T-helper 1 cell (primary cell): ENCODE measurements at places on chromosomes 3 and 15.

DNA sequence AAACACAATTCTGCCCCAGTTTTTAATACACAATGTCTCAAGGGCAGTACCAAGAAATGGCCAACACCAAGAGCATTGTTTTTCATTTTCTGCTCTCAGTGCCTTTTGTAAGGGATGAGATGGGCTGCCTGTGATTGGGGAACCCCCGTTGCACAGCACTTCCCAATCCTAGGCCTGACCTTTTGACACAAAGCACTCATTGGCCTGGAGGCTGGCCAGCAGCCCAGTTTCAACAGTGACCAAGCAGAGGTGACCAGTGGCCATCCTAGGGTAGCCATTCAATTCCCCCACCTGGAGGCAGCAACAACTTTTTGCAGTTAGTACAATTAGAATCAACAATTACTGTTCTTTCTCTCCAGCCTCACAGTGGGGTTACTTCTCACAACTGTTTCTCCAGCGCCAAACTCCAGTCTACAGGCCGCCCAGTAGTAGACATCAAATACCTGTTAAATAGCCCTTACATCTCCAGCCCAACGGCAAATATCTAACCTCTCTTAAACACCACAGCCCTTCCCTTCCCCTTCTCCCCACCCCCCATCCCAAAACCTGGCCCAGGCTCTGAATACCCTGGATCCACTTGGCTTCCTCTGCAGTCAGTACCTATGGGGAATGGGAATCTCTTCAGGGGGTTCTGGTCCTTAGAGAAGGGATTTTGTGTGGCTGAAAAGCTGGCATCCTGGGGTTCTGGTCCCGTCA is 8.9 kb upstream of the LRRC2 start:
- no peak for DNase-seq

GRCh38 chr15:41978534-41978933 is 6.2 kb upstream of the EHD4 start:
- no peak for DNase-seq

DNA sequence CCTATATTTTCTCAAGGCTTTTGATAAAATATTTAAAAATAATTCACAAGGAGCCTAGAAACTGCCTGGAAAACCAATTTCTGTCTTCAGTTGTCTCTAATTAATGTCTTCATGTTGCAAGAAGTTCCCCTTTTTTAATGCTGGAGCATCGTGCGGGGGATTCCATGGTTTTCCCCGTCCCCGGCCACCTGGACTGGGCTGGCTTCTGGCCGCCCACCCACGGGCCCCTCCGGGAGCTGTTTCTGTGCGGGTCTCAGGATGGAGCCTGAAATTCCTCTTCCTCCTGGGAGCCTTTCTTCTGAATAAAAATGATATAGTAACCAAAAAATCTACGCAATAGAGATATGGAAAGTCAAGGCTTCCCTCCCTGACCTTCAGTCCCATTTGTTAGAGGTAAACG is 8.1 kb upstream of the LRRK1 start:
- no peak for DNase-seq

GRCh38 chr15:63504979-63505841 is 817 bp downstream of the USP3 start:
- peak; percentile 13 for DNase-seq

DNA sequence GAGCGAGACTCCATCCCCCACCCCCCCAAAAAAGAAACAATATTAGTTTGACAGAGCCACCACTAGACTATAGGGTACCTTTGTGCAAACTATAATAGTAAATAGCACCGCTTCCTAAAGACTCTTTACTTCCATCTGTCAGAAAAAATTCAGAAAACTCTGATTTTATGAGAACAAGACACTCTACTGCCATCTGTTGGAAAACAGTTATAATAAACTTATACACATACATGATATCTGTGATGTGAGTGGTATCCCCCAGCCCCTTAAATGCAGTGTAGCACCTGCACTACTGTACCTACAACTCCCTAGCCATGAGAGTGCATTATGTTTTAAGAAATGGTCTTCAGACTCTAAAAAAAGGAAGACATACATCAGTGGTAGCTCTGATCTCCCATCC is 47.1 kb upstream of the CTDSPL start:
- DNase-seq, result no peak

GRCh38 chr3:185558395-185558794 is 6.0 kb upstream of the LIPH start:
- DNase-seq, result no peak

DNA sequence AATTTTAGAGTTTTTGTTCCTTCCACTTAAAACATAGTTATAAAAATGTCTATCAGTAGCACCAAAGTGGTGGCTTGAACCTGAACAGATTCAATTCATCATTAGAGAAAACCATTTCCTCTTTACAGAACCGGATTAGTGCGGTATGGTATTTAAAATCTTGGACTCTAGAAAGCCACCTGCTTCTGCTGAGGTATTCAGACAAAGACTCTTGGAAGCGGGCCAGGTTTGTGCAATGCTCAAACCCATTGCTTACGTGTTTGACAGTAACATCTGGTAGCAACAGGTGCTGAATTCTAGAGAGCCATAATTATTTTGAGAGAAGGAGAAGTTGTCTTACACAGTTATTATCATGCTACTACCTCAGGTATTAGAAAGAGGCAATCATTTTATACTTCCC is 290.5 kb downstream of the NAALADL2 start:
- DNase-seq, result no peak

DNA sequence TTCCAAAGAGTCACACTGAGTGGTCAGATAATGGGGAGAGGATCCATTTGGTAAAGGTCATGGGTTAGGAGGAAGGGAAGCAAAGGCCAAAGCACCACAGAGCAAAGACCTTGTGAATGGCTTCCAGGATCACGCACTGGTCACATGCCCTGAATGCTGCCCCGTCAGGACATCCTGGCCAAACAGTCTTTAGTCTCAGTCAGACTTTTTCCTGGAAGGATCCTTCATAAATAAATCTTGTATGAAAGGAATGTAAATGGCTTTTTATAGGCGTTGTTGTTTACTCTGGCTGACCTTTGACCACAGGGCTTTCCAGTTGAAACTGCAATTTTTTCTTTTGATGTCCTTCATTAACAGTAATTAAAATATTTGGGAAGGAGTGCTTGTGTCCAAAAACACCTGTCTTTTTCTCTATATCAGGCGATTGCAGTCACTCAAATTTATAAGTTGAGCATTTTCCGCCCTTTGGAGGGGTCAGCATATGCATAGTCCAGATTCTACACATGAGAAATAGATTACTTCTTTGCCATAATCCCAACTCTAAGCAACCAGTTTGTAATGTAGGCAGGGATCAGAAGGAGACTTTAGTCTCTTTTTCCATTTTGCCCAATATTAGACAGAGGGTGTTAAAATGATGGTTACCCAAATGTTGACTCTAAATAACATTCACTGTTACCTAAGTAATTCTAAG is 48.4 kb downstream of the CHAC1 start:
- no peak for DNase-seq

DNA sequence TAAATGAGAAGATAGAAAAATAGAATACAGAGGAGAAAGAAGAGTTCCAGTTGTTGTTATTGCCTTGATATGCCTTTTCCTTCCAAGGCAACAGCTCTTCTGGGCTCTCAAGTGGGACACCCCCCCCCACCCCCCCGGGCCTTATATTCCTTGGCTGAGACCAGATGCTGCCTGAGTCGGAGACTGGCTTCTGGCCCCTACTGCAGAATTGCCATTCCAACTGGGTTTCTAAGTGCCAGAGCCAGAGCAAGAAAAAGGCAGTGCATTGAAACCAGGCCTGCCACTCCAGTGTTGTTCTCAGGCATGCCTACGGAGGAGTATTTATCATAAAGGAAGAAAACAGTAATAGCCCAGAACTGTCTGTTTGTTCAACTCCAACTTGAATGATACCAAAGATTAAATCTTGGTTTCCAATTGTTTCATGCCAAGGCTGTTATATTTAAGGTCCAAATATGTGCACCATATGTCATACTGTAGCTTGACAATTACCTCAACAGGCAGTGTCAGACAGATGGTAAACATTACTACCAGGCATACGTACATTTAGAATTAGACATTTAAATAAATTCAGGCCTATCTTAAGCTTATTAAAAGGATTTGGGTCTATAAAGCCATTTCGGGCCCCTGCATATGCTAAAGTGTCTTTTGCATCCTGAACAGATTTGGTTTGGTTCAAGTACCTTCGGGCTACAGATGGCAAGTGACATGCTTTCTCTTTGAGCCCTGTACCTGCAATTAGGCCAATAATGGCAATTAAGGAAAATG is 209.9 kb upstream of the SEMA6D start:
- DNase-seq, result no peak

DNA sequence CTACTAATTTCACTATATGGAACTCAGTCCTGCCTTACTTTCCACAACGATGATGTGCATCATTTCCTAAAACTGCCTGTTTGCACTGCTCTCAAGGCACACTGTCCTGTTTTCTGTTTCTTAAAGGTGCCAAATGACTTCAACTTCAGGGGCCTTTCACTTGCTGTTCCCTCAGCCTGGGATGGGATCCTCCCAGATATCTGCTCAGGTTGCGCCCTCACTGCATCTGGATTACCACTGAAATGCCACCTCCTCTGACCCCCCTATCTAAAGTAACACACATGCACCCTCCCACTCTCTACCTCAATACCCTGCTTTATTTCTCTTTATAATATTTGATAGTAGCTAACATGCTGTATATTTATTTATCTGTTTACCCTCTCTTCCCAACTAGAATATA is 123.8 kb upstream of the CMC1 start:
- DNase-seq, result no peak

DNA sequence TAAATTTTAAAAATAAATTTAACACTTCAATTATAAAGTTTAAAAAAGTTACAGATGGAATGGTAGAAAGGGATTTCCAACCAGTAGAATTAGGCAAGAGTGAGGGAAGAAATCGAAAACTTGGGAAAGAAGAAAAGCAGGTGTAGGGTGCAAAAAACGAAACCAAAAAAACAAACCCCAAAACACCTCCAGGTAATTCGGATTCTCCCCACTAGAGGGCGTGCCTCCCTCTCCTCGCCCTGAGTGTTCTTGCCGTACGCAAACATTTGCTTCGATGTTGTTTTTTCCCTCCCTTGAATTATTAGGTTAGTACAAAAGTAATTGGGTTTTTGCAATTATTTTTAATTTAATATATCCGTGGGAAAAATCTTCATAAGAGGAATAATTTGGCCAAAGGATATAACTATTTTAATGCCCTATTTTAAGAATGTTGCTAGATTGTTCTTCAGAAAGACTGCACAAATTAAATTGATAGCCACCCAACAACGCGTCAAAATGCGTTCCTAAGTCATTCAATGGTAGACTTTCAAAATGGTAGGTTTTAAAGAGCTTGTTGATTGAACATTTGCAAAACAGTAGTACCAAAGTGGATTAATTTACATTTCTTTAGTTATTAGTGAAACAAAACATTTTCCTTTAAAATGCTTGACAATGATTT is 63.7 kb downstream of the SLC30A4 start:
- DNase-seq, result peak; percentile 71

DNA sequence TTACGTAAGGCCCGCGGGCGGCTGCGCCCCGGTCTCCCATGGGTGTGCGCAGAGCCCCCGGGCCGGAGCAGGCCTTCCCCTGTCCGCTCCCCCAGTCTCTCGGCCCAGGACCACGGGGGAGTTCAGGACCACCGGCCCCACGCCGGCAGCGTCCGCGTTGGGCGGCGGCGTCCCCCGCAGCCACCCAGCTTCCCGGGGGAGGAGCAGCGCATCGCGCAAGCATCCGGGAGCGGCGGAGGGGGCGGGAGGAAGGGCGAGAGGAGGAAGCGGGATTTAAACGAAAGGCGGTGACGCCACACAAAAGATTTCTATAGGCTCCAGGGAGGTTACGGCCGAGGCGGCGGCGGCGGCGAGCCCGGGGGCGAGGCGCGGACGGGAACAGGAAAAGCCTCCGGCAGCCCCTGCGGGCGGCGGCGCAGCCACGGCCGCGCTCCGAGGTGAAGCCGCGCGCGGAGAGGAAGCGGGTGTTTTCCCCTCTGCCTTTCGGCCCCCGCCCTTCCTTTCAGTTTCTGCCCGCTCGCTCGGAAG is at the start of gene TLNRD1:
Gene TLNRD1, plus strand, starts transcription at position 300 of the 528 bp plus-strand sequence. CDS start 1,349 bp downstream, outside the sequence.
- peak; percentile 70 for DNase-seq

- no peak for DNase-seq
Measured at GRCh38 chr3:14899993-14900618, 47.3 kb upstream of the NR2C2 start.

- DNase-seq, result no peak
Measured at GRCh38 chr3:64898941-64899340, 211.1 kb upstream of the ADAMTS9 start.

DNA sequence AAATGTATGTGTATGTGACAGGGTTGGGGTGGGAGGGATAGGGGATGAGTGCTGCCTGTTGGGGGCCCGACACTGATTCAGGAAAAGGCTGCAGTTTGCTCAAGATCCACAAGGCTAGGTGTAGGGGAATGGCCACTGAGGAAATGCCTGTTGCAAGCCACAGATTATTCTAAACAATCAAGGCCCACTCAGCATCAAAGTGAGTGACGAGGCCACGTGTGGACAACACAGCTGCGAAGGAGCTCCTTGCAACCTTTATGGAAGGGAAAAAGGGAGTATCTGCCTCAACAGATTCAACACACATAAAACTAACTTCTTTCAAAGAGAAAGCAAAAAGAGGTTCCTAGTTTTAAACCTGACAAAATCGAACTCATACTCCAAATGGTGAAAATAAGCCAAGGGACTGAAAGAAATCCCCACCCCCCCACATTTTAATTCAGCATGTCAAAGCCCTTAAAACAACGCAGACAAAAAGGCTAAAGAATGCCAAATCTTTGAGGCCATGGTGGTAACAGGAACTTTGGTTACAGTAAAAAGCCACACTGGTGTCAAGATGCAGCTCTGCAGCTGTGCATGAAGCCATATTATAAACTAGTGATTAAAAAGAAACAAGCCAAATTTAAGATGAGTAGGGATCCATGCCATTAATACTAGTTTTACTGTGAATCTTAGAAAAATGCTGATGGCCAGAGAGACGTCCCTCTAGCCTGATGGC is 3.6 kb downstream of the POLG start:
- no peak for DNase-seq

GRCh38 chr3:89320186-89320585 is 212.8 kb downstream of the EPHA3 start:
- DNase-seq, result no peak

- no peak for DNase-seq
Measured at GRCh38 chr3:193546129-193546528, 8.6 kb downstream of the ATP13A4 start.

GRCh38 chr15:29712149-29712885 is 110.0 kb downstream of the TJP1 start:
- DNase-seq, result no peak

- no peak for DNase-seq
Measured at GRCh38 chr3:163779396-163780344, 1298.6 kb downstream of the SI start.

- no peak for DNase-seq
Measured at GRCh38 chr3:87361956-87362355, 85.6 kb upstream of the POU1F1 start.

GRCh38 chr3:146313031-146313745 is 62.3 kb upstream of the PLSCR4 start:
- no peak for DNase-seq

- DNase-seq, result no peak
Measured at GRCh38 chr3:29559741-29560465, 279.0 kb downstream of the RBMS3 start.

DNA sequence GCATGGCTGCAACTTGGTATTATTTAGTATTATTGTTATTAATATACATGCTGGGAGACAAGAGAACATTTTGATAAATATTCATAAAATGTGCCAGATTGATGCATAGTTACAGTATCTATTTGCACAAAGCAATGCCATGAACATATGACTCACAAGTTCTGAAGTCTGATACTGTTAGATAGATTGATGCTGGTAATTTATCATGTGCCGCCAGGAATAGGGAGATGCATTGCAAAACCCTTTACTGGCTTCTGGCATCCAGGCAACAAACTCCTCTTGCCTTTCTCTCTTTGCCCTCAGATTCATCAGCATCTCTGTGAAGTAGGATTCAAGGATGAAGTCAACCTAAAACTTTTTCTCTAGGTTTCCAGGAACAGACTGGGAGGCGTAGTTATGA is 41.0 kb upstream of the SLC25A26 start:
- no peak for DNase-seq
